ENCODE measurements at places on chromosomes 12 and 14.
A peak's percentile ranks its signal among the peaks of the same experiment; 100 is the strongest.

- no peak for DNase-seq
- H3K4me1 ChIP-seq = no peaks in the 10 kb centered on the region
- H3K4me3 ChIP-seq = no peak overlapping the region
- no peak overlapping the region for H3K27ac ChIP-seq
- H3K36me3 ChIP-seq = no peaks in the 10 kb centered on the region
Observed at GRCh38 chr14:98912655-98913054, 359.3 kb downstream of the BCL11B start.

- no peaks in the 10 kb centered on the region for H3K36me3 ChIP-seq
- no peak overlapping the region for H3K4me3 ChIP-seq
- no peak for DNase-seq
- H3K27me3 ChIP-seq = no peaks in the 10 kb centered on the region
- no peak overlapping the region for H3K27ac ChIP-seq
Observed at GRCh38 chr12:20473133-20473532, 104.8 kb downstream of the PDE3A start.

DNA sequence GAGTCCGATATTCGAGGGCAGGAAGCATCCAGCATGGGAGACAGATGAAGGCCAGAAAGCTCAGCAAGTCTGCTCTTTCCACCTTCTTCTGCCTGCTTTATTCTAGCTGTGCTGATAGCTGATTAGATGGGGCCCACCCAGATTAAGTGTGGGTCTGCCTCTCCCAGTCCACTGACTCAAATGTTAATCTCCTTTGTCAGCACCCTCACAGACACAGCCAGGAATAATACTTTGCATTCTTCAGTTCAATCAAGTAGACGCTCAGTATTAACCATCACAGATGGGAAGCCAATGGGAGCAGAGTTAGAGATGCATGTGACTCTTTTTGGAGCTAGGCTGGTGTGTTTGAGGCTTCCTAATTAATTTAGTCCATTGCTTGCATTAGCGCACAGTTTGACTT lies 17.0 kb downstream of the C12orf75 start:
- no peak overlapping the region for H3K4me3 ChIP-seq
- H3K4me1 ChIP-seq = no peaks in the 10 kb centered on the region
- no peaks in the 10 kb centered on the region for H3K27me3 ChIP-seq
- no peaks in the 10 kb centered on the region for H3K36me3 ChIP-seq
- DNase-seq = no peak

DNA sequence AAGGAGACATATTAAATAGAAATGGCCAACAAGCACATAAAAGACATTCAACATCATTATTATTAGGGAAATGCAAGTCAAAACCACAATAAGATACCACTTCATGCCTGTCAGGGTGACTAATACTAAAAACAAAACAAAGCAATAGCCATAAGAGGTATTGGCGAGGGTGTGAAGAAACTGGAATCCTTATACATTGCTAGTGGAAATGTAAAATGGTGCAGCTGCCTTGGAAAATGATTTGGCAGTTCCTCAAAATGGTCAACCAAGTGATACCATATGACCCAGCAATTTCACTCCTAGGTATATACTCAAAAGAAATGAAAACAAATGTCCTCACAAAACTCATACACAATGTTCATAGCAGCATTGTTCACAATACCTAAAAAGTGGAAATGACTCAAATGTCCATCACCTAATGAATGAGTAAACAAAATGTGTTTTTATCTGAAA lies 27.0 kb downstream of the GPR135 start:
- DNase-seq = no peak
- H3K27me3 ChIP-seq = no peaks in the 10 kb centered on the region
- H3K4me1 ChIP-seq = peaks cover 12% of the 10 kb centered on the region

DNA sequence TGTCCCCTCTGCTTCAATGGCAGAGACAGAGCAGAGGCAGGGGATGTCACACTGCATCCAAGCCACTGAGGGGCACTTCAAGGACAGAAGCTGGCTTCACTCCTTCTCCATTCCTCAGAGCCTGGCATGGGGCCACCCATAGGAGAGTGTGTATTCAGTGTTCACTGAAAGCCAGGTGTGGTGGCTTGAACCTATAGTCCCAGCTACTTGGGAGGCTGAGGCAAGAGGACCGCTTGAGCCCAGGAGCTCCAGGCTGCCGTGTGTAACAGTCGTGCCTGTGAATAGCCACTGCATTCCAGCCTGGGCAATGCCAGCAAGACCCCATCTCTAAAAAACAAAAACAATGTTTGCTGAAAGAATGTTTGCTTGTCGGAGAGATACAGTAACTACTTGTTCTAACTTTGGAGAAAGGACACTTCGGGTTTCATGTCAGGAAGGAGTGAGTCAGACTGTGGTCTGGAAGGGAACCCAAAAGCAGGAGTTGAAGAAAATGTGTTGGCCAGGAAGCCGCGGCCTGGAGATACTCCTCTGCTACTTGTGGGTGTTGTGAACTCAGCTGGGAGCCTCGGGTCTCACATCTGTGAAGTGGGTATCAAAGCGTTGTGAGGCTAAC lies 43.4 kb downstream of the ELK3 start:
- DNase-seq = peak; percentile 63
- H3K27me3 ChIP-seq = no peaks in the 10 kb centered on the region
- H3K36me3 ChIP-seq = peaks cover 74% of the 10 kb centered on the region
- H3K4me1 ChIP-seq = peaks cover 29% of the 10 kb centered on the region

GRCh38 chr12:46743456-46743855 lies 82.3 kb downstream of the SLC38A4 start:
- H3K27ac ChIP-seq = no peak overlapping the region
- H3K4me3 ChIP-seq = no peak overlapping the region
- H3K36me3 ChIP-seq = no peaks in the 10 kb centered on the region
- no peaks in the 10 kb centered on the region for H3K4me1 ChIP-seq
- no peaks in the 10 kb centered on the region for H3K27me3 ChIP-seq

- no peak overlapping the region for H3K4me3 ChIP-seq
- peaks cover 9% of the 10 kb centered on the region for H3K4me1 ChIP-seq
- no peak overlapping the region for H3K27ac ChIP-seq
Observed at GRCh38 chr14:39228509-39229221, 5.0 kb upstream of the MIA2 start.

GRCh38 chr12:125424909-125425308 lies 359.7 kb downstream of the AACS start:
- no peaks in the 10 kb centered on the region for H3K36me3 ChIP-seq
- no peak overlapping the region for H3K4me3 ChIP-seq
- no peak for DNase-seq
- no peaks in the 10 kb centered on the region for H3K4me1 ChIP-seq
- no peaks in the 10 kb centered on the region for H3K27me3 ChIP-seq

GRCh38 chr12:17371491-17372215 lies 718.3 kb downstream of the RERGL start:
- H3K36me3 ChIP-seq = no peaks in the 10 kb centered on the region
- no peaks in the 10 kb centered on the region for H3K27me3 ChIP-seq
- no peak overlapping the region for H3K27ac ChIP-seq
- no peak for DNase-seq

Data from CD14-positive monocyte (primary cell).